ENCODE measurements at places on chromosomes 11 and 22.

GRCh38 chr11:2306877-2307500 lies 5.2 kb downstream of the TSPAN32 start:
- DNase-seq: no peak

GRCh38 chr11:6572215-6572614 lies 31.2 kb downstream of the RRP8 start:
- DNase-seq: no peak

GRCh38 chr22:46084376-46084775 lies 66.0 kb upstream of the PPARA start:
- DNase-seq: no peak

GRCh38 chr11:114319716-114320328 lies 23.6 kb downstream of the NNMT start:
- no peak for DNase-seq

GRCh38 chr11:102630598-102631448 lies 5.7 kb upstream of the MMP20 start:
- no peak for DNase-seq

DNA sequence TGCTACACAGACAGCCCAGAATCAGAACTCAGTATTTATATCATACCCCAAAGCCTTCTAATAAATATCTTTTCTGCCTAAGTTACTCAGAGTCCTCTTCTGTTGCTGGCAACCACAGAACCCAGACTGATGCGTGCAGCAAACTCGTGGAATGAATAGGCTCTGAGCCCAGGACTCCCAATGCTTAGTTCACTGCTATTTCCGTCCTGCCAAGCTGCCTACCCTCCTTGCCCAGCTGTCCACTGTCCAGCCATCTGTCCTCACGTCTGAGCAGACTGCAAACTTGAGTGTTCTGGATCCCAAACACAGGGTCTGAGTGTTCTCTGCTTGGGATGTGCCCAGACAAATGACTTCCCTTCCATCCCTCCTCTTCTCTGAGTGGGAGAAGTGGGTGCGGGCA lies 19.4 kb downstream of the PTPN5 start:
- DNase-seq: no peak

DNA sequence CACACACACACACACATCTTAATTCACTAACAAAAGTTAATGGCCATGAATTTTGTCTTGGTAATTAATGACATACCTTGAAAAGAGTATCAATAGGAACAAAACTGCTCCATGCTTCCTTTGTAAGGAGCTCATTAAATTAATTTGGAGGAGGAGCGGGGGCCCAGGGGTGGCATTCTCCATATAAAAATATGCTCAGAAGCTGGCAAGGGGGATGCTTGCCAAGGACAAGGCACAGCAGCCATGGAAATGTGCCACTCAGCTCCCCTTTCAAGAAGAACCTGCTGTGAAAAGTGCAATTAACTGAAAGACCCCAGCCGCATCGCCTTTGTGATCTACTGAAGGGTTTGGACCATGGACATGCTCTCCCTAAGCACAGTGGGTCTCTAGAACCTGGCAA lies 385.9 kb upstream of the API5 start:
- DNase-seq: no peak

GRCh38 chr11:75133976-75134375 lies 16.9 kb upstream of the SLCO2B1 start:
- no peak for DNase-seq

DNA sequence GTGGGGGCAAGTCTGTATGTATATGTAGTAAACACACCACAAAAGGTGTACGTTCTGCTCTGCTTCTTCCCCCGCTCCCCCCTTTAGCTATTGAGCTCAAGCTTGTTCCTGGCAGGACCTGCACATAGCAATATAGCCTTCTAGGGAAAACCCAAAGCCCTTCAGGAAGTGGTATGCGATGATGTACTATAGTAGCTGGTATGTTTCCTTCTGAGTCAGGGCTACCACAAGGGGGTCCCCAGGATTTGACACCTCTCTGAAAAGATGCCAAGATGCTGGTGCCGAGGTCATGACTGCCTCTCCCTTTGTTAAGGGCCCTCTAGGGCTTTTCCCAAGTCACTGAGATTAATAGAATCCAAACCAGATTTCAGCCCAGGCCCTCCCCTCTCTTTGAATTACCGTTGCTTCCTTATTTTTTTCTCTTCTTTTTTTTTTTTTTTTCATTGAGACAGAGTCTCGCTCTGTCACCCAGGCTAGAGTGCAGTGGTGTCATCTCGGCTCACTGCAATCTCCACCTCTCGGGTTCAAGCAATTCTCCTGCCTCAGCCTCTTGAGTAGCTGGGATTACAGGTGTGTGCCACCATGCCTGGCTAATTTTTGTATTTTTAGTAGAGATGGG lies 268.4 kb downstream of the ETS1 start:
- no peak for DNase-seq

GRCh38 chr11:32597921-32598320 lies 14.3 kb downstream of the EIF3M start:
- DNase-seq: no peak

All from vagina (tissue), 2 donors.